ENCODE measurements at places on chromosomes 3 and 15. TPM values are rescaled to one million over a fixed set of nuclear protein-coding genes. Genes with fewer than 3 reads are reported as not detected.

The CCDC9B gene
- 1.5 TPM for total RNA-seq

The SKOR1 gene
- 0.25 TPM for total RNA-seq

The CCDC71 gene
- 13.0 TPM for total RNA-seq

The ARNT2 gene
- total RNA-seq = 72.8 TPM

The CHRFAM7A gene
- 2.7 TPM for total RNA-seq

The SHISA5 gene
- total RNA-seq = 47.5 TPM

The FGF7 gene
- 1.2 TPM for total RNA-seq

The GOLGA8Q gene
- 0.25 TPM for total RNA-seq

The CLDN18 gene
- under 0.01 TPM for total RNA-seq

The GOLGA6A gene
- not detected for total RNA-seq

The WNT7A gene
- 9.6 TPM for total RNA-seq

The PRTG gene
- total RNA-seq = 4.9 TPM

The GRAMD2A gene
- total RNA-seq = 0.49 TPM

The IGDCC3 gene
- 9.8 TPM for total RNA-seq
